NCI-H187 (cell line): ENCODE measurements at places on chromosomes 7 and 10.

GRCh38 chr10:66792441-66792840 lies 133.4 kb upstream of the LRRTM3 start:
- DNase-seq: no peak

DNA sequence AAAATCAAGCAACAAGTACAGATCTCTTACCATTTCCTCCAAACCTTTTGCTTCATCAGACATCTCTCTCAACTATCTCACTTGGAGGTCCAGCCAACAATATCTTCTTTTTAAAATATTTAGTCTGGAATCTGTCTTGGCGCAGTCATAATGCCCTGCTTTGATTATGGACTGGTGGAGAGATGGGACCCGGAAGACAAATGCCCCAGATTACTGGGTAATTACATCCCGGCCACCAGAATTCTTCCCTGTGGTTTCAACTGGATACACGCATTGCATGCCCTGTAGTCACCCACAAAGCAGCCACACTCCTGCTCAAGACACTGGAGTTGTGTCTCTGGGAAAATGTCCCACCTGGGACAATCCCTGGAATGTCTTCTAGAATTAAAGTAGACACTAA lies 65.5 kb downstream of the BPGM start:
- DNase-seq: no peak

GRCh38 chr7:156503196-156503595 lies 137.4 kb upstream of the RNF32 start:
- no peak for DNase-seq

DNA sequence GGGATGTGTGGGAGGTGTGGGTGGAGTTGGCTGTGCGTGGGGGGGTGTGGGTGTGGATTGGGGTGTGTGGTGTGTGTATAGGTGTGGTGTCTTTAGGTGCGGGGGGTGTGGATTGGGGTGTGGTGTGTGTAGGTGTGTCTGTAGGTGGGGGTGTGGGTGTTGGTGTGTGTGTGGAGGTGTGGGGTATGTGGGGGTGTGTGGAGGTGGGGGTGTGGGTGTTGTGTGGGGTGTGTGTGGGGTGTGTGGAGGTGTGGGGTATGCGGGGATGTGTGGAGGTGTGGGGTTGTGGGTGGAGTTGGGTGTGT lies 33.9 kb downstream of the SPDYE17 start:
- DNase-seq: no peak

GRCh38 chr7:94396037-94396431 lies 1.3 kb downstream of the COL1A2 start:
- DNase-seq: no peak

DNA sequence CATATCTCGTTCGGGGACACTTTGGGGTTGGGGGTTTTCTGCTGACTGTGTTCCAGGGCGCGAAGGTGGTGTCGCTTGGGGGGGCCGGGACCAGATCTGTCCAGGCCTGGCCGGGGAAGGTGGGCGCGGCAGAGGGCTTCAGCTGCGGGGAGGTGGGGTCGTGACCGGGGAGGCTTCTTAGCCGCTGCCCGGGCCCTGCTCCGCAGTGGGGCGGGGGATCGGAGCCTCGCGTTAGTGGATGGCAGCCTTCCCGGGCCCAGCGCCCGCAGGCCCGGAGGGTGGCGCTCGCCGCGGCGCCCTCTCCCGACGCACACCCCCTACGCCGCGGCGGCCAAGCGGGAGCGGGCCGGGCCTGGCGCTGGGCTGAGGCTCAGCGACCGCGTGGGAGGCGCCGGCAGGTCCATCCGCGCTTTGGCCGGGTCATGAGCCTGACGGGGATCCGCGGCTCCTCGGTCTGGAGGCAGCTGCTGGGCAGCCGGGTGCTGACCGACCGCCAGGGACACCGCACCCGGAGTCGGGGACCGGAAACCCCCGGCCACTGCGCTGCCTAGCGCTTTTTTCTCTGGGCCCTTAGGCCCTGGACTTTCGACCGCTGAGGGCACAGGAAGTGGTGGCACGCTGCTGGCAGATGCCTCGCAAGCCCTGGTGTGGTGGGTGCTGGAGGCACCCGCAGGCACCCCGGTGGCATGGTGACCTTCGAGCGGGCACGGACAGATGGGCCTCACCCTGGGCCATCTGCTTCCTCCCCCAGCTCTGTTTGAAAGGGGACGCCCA lies 1.2 kb downstream of the AGAP3 start:
- DNase-seq: no peak

- peak; percentile 51 for DNase-seq
These were observed 2.0 kb upstream of the TNRC18 start for GRCh38 chr7:5425507-5426225.

- no peak for DNase-seq
These were observed 75.9 kb downstream of the BMPER start for GRCh38 chr7:33981226-33981625.

- DNase-seq: no peak
These were observed 7.5 kb downstream of the MET start for GRCh38 chr7:116679500-116679899.

- DNase-seq: no peak
These were observed 166.8 kb upstream of the HABP2 start for GRCh38 chr10:113386005-113386404.

GRCh38 chr10:29205787-29206186 lies 83.1 kb upstream of the LYZL1 start:
- DNase-seq: no peak

GRCh38 chr7:29397398-29397797 lies 166.2 kb upstream of the PRR15 start:
- no peak for DNase-seq

GRCh38 chr7:77315182-77315591 lies 101.0 kb downstream of the GSAP start:
- DNase-seq: no peak

GRCh38 chr7:68619526-68619925 lies 978.7 kb upstream of the AUTS2 start:
- no peak for DNase-seq

GRCh38 chr7:77699056-77699455 lies 2.8 kb downstream of the RSBN1L start:
- no peak for DNase-seq

DNA sequence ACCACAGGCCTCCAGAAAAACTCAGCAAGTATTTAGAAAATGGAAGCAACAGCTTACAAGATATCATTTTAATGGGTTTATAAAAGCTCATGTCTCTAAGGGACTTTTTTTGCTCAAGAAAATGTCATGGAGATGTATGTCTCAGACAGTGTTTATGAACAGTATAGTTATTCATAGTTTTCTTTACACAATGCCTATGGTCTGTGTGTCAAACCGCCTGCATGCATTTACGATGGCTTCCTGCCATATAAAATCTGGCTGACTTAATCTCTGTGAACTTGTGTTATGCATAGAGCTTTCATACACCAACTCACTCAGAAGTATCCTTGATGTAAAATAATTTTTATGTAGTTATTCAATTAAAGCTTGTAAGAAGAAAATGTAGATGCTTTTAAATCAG lies 1314.2 kb upstream of the LRRTM3 start:
- no peak for DNase-seq

DNA sequence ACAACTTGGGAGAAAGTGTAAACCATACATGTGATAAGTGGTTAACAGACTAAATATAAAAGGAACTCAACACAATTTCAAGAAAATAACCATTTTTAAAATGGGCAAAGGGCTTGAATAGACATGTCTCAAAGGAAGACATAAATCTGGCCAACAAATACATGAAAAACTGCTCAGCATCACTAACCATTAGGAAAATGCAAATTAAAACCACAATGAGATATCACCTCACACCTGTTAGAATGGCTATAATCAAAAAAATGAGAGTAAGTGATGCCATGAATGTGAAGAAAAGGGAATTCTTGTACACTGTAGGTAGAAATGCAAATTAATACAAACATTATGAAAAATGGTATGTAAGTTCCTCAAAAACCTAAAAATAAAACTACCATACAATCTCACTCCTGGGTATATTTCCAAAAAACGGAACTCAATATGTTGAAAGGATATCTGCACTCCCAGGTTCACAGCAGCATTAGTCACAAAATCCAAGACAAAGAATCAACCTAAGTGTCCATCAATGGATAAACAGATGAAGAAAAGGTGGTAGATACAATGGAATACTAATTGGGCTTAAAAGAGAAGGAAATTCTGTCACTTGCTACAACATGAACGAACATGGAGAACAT lies 5.6 kb downstream of the SNX13 start:
- DNase-seq: no peak

DNA sequence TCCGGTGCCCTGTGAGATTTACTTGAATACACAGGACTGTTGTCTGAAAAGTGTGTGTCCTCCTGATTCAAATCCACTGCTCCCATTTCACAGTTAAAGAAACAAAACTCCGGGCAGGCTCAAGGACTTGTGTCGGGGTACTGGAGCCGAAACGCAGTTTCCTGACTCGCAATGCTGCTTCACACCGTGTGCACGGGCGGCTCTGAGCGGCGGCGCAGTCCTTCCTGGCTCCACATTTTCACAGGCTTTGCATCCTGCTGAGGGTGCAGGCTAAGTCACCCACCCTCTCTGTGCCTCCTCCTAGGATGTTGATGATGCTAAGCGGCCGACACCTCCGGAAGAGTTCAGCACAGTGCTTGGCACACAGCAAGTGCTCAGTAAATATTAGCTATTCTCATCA lies 65.4 kb downstream of the SLIT1 start:
- DNase-seq: no peak
